ENCODE measurements at places on chromosomes 13 and 19. TPM values are rescaled to one million over a fixed set of nuclear protein-coding genes. Genes with fewer than 3 reads are reported as not detected.

Gene C19orf67
- not detected for total RNA-seq

Gene TMEM38A
- total RNA-seq = 6.0 TPM

Gene MAP4K1
- 5.7 TPM for total RNA-seq

Gene RYR1
- total RNA-seq = 2.6 TPM

Gene ACER1
- 0.44 TPM for total RNA-seq

Gene CYP4F2
- not detected for total RNA-seq

Gene CCDC70
- total RNA-seq = not detected

Gene RNF113B
- not detected for total RNA-seq

Gene IFNL1
- total RNA-seq = not detected

Gene PSG6
- not detected for total RNA-seq

Gene PTH2
- total RNA-seq = not detected

Gene WTIP
- 16.3 TPM for total RNA-seq

Gene PAN3
- total RNA-seq = 46.3 TPM

Gene ZNF844
- 9.8 TPM for total RNA-seq

Gene PRODH2
- not detected for total RNA-seq

Gene PTPRH
- total RNA-seq = 0.49 TPM

Gene NCR1
- total RNA-seq = not detected

Gene ELOF1
- total RNA-seq = 27.7 TPM

Gene TYROBP
- total RNA-seq = 99.8 TPM

Gene YJEFN3
- 0.33 TPM for total RNA-seq

Gene NBEA
- 5.5 TPM for total RNA-seq

Gene SYNE4
- total RNA-seq = not detected

Gene COMMD6
- total RNA-seq = 104 TPM

Gene C13orf42
- not detected for total RNA-seq

Gene KLK3
- not detected for total RNA-seq

Gene ZNF837
- total RNA-seq = 3.2 TPM

Gene KLF1
- not detected for total RNA-seq

Gene ZNF560
- total RNA-seq = not detected

Gene PDE4C
- total RNA-seq = not detected

Gene PLEKHF1
- total RNA-seq = 45.1 TPM

Gene PRMT1
- total RNA-seq = 70.8 TPM

Gene HMG20B
- 51.4 TPM for total RNA-seq

Gene FBN3
- not detected for total RNA-seq

Gene PDX1
- total RNA-seq = not detected

Gene KLK14
- not detected for total RNA-seq

Gene KLK7
- not detected for total RNA-seq

Gene LGALS4
- 1.9 TPM for total RNA-seq

Gene SERP2
- 3.1 TPM for total RNA-seq

Gene GRK1
- not detected for total RNA-seq

Gene MBD3L2
- total RNA-seq = not detected

Gene FXYD7
- 1.1 TPM for total RNA-seq

Gene ABHD13
- total RNA-seq = 9.6 TPM

Gene CNOT3
- 21.8 TPM for total RNA-seq

Gene RAB20
- 35.4 TPM for total RNA-seq

Gene APC2
- 0.17 TPM for total RNA-seq

Gene ACP7
- total RNA-seq = not detected

Gene ZNF419
- 10.0 TPM for total RNA-seq

Gene KASH5
- total RNA-seq = not detected

Gene MTUS2
- total RNA-seq = not detected

All from subcutaneous adipose tissue (tissue), 4 donors.